ENCODE measurements at places on chromosomes 16 and 17.

DNA sequence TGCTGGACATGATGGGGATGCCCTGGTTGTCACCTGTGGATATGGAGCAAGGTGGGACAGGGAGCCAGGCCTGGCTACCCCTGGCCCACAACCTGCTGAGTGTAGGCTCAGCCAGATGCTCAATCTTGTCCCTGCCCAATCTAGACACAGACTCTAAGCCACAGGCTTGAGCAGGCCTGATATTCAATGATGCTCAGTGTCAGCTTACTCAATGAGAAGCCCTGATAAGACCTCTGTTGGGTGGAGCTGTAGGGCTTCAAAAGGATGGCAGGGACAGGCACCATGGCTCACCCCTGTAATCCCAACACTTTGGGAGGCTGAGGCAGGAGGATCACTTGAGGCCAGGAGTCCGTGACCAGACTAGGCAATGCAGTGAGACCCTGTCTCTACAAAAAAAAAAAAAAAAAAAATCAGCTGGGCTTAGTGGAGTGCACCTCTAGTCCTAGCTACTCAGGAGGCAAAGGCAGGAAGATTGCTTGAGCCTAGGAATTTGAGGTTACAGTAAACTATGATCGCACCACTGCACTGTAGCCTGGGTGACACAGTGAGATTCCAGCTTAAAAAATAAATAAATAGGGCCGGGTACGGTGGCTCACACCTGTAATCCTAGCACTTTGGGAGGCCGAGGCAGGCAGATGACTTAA, 3.4 kb downstream of the LCAT start:
- no peak for DNase-seq

DNA sequence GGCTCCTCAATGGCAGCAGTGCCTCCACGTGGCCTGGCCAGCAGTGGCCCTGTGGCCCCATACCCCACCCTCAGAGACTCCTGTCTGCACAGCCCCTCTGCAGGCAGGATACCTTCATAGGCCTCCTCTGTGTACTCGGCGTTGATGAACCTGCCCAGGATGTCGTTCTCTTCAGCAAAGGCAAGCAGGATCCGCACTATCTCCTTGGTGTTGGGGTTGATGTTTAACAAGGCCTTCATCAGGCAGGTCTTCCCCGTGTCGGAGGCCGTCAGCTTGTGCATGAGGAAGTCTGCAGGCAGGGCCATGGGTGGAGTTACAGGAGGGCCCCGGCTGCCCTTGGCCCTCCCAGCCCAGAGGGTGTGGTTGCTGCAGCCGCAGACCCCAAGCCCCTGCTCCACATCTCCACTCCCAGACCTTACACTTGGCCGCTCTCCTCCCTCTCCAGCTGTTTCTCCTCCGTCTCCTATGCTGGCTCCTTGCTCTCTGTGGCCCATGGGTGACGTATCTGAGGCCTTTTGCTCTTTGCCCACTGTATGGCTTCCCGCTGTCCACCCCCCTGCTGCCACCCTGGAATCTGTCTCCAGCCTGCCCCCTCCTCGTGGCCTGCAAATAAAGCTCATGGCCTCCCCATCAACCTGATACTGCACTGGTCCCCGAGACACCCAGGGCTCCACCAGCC, 15.1 kb downstream of the TRPV3 start:
- DNase-seq, result no peak

DNA sequence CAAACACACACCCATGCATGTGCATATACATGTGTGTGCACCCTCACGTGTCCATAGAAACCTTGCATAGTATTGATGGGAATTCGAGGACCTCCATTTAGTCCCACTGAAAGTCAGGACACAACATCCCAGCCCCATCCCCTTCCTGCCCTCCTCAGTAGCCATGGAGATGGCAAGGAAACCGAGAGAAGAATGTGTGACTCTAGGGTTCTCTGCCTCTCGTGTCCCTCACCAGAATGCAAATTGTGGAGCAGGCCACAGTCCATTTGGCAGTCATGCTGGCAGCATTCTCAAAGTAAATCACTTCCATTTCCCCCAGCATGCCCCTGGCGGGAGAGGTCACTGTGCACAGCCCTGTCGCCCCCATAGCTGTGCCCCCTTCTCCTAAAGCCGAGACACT, 141.1 kb downstream of the MSI2 start:
- no peak for DNase-seq

GRCh38 chr16:58732545-58733247, 1.4 kb downstream of the GOT2 start:
- DNase-seq, result no peak

GRCh38 chr16:31253642-31254045, 6.1 kb upstream of the ITGAM start:
- no peak for DNase-seq

DNA sequence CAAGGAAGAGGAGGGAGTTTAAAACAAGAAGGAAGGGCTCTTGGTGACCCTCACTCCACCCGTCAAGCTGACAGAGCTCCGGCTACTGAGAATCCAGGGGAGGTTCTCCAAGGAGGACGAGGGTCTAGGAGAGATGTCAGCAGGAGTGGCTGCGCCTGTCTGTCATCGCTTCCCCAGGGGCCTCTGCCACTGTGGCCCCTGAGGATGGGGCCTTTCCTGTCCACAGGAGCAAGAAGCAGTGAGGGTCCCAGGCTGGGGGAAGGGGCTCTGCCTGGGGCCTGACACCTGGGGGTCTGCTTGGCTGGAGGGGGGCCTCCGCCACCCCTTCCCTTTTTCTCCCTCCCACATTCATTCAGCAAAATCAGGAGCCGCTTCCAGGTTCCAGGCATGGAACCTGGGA, 66.5 kb upstream of the TNRC6C start:
- DNase-seq, result no peak
